ENCODE measurements at places on chromosomes 2 and 18.

GRCh38 chr18:111306-112014 lies 46.9 kb upstream of the USP14 start:
- peak; percentile 86 for DNase-seq

- DNase-seq: no peak
Measured at GRCh38 chr18:58362027-58362575, 266.8 kb downstream of the ALPK2 start.

DNA sequence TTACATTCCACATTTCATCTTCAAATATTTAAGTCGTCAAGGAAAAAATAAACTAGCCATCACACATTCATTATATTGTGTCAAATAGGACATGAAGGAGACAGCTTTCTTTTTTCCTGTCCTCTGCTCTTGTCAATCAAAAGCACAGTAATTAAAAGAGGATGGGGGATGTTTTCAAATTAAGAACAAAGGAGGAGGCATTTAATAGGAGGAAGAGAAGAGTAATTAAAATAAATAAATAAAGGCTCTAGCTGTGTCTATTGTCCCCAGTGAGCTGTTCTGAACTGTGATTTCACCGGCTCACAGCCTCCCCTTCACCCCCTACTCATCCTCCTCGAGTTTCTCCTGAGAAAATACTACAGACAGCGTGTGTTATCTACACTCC lies 1377.1 kb upstream of the PIK3C3 start:
- DNase-seq: no peak

DNA sequence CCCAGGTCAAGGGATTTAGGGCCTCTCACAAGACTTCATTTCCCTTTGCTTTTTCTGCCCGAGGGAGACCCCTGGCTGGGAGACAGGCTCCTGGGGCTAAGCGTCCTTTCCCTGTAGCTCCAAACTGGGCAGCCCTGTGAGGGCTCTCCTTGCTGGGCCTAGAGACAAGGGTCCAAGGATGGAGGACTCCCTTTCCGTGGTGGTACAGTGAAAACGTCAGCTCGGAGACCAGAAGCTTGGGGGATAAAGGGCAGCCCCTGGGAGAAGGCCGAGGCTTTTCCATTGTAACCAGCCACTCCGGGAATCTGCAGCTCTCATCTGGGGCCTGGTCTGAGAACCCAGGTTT lies 2.3 kb downstream of the SIX2 start:
- no peak for DNase-seq

- no peak for DNase-seq
Measured at GRCh38 chr18:8839281-8839680, 133.9 kb downstream of the MTCL1 start.

DNA sequence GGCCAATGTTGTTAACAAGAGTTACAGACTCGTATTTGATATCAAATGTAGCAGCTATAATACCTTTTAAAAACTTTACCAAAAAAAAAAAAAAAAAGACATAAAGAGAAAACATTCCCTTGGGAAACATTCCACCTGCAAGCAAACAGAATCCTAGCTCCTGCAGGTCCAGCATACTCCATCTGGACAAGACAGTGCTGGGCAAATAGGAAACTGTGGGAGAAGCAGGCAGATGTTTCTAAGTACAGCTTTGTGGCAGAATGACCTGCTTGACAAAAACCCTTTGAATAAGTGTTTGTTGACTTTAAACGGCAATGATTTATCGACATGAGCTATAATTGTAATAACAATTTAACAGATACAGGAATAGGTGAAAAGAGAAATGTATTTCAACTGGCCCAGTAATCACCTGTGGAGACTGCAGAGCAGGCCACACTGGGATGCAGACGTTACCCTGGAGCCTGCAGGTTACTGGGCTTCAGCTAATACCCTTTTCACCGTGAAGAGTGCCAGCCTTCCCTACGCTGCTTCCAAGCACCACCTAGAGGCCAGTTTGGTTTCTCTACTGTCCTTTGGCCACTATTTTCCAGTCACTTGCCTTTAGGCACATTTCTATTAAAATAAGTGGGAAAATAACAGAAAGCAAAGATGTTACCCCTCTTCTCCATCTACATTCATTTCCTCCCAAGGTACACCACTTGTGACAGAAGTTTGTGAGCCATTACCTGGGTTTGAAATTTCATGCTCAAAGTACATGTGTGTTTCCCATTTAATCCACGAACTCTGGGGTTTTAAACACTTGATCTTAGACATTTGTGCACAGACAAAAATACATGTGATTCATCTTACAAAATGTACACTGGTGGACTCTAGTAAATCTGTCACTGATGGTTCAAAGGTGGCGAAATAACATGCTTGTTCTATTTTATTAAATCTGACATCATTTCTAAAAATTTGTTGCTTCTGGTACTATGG lies 96.9 kb upstream of the ZNF397 start:
- peak; percentile 60 for DNase-seq

GRCh38 chr18:68925268-68925667 lies 127.4 kb downstream of the CCDC102B start:
- DNase-seq: no peak

DNA sequence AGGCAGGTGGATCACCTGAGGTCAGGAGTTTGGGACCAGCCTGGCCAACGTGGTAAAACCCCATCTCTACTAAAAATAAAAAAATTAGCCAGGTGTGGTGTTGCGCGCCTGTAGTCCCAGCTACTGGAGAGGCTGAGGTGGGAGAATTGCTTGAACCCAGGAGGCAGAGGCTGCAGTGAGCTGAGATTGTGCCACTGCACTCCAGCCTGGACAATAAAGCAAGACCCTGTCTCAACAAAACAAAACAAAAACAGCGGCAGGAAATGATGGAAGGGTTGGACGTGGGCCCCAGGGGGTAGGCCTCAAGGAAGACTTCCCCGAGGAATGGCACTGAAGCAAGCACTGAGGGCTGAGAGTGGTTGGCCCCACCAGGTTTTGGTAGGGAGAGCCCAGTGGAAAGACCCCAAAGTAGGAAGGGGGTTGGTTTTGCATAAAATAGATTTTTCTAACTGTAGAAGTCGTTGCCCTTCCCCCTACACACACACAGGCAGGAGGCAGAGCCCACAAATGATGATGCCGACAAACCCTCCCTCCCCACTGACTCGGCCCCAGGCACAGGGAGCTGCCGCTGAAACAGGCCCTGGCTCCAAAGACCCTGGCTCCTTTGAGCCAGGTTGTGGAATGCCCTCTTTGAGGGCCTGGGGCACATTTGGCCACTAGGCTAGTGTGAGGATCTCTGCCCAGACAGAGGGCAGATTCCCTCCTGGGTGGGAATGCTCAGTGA lies 104.8 kb downstream of the CABLES1 start:
- no peak for DNase-seq
